ENCODE measurements at places on chromosomes 16 and 17.

DNA sequence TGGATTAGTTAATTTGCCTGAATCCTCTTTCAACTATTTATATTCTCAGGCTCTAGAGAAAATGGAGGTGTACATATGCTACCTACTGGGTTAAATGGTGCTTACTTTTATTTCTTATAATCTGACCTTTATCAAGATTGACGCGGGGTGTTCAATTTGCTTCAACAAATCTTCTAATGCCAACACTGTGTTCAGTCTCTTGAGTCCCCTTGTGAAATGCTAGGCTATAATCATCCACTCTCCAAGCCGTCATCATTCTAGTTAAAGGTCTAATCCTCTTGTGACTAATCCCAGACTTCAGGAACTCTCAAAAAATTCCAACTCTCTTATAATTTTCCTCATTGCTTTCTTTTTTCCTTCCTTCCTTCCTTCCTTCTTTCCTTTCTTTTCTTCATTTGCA, 1396.2 kb downstream of the CDH8 start:
- no peak for DNase-seq

DNA sequence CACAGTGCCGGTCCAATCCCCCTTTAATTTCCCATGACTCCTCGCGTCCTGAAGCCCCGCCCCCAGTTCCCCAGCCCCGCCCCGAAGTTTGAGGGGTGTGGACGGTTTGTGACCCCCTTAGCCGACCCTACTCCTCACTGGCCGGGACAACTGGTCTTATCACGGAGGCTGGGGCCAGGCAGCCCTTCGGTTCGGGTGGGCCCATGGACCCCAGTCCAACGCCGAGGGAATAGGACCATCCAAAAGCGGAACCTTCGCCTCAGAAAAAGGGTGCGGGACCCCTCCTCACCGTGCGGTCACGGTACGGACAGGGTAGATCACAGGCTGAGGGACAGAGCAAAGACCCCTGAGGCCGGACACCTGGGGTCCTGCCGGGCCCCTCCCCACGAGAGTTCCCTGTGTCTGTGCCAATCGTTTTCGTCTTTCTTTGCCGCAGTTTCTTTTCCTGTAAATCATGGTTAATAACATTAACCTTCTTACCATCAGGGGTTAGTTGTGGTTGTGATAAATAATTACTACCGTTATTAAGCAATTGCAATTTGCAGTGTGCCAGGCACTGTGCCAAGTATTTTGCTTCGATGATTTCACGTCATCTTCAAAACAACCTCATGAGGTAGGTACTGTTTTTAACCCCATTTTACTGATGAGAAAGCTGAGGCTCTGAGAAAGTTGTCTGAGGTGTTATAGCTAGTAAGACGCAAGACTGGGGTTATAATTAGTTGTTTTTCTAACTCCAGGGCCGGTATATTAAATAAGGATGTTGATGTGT, 543 bp downstream of the TMUB2 start:
- DNase-seq: no peak

DNA sequence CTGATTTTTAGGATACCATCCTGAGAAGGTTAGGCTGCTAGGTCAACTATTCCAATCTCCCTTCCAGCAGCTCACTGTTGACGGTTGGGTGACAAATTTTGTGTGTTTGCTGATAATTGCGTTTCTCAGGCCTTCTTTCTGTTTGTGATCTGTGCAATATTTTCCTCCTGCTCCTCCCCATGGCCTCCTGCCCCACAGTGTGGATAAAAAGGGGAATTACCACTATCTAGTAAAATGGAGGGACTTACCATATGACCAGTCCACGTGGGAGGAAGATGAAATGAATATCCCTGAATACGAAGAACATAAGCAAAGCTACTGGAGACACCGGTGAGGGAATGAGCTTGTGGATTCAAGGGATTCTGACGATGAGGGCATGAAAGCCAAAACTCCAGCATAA, 9.2 kb downstream of the CHD3 start:
- no peak for DNase-seq

DNA sequence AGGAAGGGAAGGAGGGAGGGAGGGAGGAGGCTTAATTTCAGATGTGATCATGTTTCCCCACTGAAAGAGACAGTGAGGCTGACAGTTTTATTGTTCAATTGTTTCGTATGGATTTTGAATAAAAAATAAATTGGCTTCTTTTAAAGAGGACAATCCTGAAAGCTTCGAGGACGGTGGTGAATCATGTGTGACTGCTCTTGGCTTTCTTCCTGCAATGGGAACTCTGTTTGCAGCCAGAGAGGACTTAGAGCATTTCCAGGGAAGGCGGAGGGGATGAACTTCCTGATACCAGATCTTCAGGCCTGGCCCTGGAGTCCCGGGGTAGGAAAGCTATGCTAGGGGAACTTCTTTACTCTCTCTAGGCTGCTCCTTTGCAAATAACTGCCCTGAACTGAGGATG, 72.8 kb upstream of the C16orf82 start:
- DNase-seq: no peak

- no peak for DNase-seq
Observed at GRCh38 chr16:4293181-4293716, 20.4 kb upstream of the TFAP4 start.

GRCh38 chr16:67528870-67529581, 397 bp downstream of the RIPOR1 start:
- no peak for DNase-seq

GRCh38 chr16:85335584-85336491, 223.6 kb upstream of the CIBAR2 start:
- DNase-seq: no peak

- DNase-seq: no peak
Observed at GRCh38 chr17:78822552-78822951, 18.1 kb downstream of the USP36 start.

- DNase-seq: no peak
Observed at GRCh38 chr16:27234171-27234570, 30.8 kb downstream of the KDM8 start.

DNA sequence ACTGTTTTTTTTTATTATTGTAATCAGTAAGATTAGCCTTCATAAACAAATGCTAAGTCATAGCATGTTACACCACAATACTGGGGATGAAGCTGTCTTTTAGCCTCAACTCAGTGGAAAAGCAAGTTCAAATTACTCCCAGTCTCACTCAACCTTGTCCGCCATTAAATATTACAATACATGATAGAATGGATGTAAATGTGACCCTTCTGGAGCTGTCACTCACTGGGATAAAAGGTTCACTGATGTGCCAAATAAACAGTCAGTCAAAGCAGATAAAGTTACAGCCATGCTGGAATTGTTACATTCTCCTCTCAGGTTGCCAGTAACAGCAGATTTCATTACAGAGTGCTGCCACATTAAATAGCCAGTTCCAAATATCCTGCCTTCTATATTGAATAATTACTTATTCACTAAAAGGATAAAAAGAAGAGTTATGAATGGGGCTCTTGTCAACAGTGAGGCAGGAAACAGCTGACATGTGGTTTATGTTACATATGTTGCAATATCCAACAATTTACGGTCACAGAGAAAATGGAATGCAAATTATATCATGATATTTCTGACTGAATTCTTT, 53.4 kb downstream of the BRIP1 start:
- no peak for DNase-seq

DNA sequence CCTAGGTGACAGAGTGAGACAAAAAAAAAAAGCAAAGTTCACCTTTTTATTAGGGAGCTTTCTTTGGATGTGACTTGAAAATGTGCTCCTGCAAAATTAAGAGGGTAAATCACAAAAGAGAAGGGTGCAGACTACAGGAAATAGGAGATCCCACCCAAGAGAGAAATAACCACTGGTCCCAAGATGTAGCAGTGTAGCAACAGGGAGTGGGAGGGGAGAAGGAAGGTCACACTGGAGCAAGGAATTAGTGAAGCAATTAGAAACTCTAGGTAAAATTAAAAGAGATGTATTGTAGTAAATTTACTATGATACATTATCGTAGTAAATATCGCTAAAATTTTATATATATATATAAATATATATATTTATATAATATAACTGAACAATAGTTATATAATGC, 12.3 kb upstream of the SPN start:
- DNase-seq: no peak

- no peak for DNase-seq
Observed at GRCh38 chr17:49962599-49963308, 6.2 kb upstream of the DLX4 start.

DNA sequence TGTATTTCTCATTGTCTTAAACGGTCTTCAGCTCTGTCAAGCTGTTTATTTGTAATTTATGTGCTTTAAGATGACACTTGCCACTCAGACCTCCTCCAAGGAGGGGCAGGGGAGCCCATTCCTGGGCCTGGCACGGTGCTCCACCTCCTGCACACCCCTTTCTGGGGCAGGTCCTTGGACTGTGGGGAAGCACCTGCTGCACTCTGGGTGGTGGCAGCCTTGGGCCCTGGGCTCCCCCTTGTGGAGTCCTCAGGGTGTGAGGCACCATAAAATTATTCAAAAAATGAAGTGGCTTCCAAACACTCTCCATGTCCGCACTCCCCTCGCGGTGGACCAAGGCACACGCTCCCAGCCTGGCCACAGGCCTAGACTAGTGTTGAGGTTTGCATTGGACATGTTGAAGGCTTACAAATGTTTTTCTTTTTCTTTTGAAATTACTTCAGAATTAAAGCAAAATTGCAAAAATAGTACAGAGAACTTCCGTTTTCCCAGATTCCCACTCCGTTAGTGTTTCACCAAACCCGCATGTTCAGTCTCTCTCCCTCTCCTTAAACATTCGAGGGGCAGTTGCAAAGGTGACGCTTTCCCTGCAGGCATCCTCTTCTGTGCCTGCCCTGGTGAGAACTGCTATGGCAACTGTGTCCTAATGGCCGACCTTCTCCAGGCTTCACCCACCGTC, 32.4 kb downstream of the FOXK2 start:
- DNase-seq: peak; percentile 66

GRCh38 chr16:58862334-58863021, 128.4 kb upstream of the GOT2 start:
- DNase-seq: no peak

DNA sequence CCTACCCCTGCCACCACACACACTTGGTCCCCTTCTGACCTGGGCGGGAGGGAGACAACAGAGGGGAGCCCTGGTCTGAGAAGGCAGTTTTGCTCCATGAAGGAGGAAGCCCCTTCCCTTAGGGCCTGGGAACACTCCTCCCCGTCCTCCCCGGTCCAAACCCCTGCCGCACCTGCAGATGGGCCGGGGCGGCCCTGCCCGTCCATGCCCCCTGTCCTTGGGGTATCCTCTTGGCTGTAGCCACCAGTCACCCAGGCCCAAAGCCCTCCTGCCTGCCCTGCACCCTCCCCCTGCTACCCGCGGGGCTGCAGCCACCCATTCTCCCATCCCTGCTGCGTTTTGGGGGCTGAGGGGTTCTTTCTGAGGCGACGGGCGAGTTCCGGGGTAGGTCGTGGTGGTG, 33.9 kb downstream of the GSE1 start:
- no peak for DNase-seq

DNA sequence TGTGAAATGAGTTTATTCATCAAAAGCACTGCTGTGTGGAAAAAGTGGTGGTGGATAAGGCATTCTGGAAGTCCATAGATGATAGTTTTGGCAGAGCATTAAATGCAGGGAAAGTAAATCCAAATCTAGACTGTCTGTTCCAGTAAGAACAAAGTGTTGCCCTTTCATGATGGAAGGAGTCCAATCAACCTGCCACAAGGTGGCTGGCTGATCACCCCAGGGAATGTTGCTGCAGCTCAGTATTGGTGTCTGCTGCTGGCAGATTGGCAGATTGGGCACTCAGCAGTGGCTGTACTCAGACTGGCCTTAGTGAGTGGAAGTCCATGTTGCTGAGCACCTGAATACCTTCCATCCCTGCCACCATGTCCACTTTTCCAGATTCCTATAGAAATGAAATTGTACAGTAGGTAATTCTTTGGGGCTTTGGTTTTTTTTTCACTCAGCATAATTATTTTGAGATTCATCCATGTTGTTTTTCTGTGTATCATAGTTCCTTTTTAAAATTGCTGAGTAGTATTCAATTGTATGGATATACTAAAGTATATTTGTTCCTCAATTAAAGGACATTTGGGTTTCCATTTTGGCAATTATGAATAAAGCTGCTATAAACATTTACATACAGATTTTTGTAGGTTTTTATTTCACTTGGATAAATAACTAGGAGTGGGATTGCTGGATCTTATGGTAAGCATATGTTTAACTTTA, 14.3 kb downstream of the DYNLL2 start:
- DNase-seq: no peak

GRCh38 chr17:13940858-13941665, 128.2 kb upstream of the COX10 start:
- DNase-seq: no peak

DNA sequence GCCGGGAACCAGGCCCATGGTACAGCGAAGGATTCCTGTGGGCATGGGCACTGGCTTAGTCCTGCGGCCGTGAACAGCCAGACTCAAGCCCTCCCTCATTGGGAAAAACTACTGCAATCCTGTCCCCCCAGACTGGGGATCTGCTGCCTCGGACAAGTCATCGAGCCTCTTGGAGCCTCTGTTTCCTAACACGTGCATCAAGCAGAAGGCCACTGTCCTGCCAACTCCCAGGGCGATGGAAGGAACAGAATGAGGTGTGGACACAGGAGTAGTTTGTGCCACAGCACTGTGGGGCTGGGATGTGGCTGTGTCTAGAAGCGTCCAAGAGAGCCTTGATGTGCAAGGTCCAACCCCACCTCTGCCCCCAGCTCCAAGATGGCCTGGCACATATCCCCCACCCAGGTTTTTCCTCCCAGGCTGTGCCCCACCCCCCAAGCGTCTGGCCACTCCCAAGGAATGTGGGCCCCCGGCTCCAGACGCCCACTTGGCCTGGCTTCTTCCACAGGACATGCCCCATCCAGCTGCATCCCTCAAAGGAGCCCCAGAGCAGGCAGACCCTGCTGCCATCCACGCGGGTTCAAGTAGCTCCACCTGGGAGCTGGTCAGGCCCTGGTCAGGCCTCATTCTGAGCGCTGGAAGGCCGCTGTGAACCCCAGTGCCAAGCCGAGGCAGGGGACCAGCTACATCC, 3.4 kb downstream of the CAMKK1 start:
- DNase-seq: no peak

Data from naive thymus-derived CD8-positive, alpha-beta T cell (primary cell).